ENCODE measurements at places on chromosomes 12 and 14.

- DNase-seq = no peak
Measured at GRCh38 chr12:121550974-121551634, 29.7 kb downstream of the KDM2B start.

- DNase-seq = no peak
Measured at GRCh38 chr12:64685050-64685449, 74.2 kb downstream of the GNS start.

GRCh38 chr14:68230950-68231717, 411.6 kb downstream of the RAD51B start:
- peak; percentile 64 for DNase-seq

DNA sequence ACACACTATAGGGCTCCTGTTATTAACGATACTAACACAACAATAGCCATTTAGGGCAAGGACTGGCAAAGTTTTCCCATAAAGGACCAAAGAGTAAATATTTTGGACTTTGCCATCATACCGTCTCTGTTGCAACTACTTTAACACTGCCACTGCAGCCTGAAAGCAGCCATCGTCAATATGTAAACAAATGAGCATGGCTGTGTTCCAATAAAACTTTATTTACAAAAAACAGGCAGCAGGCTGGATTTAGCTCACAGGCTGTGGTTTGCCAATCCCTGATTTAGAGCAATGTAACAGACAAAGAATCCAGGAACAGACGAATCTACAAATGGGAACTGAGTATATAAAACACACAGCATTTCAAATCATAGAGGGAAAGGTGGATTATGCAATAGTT, 84.1 kb downstream of the FRMD6 start:
- DNase-seq = peak; percentile 29

- peak; percentile 42 for DNase-seq
Measured at GRCh38 chr12:72276181-72276805, 4.1 kb downstream of the TRHDE start.

DNA sequence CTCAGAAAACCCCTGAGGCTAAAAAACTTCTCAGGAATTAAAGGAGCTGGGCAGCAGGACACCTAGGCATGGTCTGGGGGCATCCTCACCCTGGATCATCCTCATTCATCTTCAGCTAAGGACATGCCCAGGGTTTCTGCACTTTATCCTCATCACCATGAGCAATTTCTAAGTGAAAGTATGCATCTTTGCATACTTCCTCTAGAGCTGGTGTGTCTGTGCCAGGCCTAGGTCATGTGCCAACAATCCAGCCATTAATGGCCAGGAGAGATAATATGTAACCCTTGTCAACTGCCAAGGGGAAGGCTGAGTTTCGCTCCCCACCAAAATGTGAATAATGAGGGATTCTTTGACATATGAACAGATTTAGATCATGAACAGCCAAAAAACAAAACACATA, 160.5 kb downstream of the KITLG start:
- no peak for DNase-seq

DNA sequence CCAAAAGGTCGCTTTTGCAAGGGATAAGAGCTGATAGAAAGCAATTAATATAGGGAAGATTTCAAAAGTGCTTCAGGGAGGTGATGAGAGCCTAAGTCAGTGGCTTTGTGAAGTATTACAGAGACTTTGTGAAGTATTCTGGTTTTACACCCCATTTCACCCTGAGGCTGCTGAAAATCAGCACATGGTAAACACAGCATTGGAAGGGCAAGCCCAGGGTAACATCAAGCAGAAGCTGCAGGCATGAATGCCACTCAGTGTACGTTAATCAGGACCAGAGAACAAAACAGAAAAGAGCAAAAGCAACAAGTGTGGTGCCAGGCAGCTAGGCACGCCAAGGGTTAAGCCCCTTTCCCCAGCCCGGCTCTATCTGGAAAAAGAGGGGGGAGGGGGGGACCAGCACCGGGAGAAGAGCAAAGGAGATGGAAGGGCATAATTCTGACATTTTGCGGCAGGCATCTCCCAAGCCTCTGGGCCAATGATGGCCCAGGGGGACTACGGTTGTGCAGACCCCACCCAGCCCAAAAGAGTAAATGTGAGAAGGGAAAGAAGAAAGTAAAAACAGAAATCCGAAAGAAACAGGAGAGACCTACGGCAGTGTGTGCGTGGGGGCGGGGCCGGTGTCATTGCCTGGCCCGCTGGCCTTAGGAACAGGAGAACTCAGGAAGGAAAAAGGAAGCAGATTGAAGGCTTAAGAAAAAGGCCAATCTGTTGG, 58.9 kb downstream of the DHRS2 start:
- no peak for DNase-seq

DNA sequence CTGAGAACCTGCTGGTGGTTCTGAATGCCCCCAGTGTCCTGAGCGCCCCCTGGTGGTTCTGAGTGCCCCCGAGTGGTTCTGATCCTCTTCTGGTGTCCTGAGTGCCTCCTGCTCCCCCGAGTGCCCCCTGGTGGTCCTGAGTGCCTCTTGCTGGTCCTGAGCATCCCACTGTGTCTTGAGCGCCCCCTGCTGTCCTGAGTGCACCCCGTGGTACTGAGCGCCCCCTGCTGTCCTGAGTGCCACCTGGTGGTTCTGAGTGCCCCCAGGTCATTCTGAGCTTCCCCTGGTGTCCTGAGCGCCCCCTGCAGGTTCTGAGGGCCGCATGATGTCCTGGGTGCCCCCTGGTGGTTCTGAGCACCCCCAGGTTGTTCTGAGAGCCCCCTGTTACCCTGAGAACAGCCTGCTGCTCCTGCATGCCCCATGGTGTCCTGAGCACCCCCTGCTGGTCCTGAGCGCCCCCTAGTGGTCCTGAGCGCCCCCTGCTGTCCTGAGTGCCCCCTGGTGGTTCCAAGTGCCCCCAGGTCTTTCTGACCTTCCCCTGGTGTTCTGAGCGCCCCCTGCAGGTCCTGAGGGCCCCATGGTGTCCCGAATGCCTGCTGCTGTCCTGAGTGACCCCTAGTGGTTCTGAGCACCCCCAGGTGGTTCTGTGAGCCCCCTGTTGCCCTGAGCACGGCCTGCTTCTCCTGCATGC, 1165.4 kb downstream of the TMEM121 start:
- DNase-seq = no peak

- no peak for DNase-seq
Measured at GRCh38 chr12:32322354-32322753, 77.0 kb upstream of the FGD4 start.

DNA sequence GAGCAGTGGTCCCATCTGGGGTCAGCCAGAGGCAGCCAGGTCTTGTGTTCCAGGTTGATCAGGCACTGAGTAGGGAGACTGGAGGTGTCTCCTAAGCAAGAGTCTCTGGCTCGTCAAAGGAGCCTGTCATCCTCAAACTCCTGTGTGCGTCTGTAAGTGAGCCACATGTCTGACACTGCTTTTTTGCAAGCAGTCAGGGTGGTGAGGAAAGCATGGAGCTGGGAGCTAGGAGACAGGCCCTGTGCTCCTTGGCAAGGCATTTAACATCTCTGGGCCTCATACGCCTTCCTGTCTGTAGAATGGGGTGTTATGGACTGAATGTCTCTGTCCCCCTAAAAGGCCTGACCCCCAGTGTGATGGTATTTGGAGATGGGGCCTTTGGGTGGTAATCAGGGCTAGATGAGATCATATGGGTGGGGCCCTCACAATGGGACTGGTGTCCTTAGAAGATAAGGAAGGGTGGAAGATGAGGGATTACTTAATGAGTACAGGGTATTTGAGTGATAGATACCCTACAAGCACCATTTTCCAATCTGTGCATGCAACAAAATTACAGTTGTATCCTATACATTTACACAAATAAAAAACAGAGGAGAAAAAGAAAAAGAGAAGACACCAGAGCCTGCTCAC, 53.0 kb downstream of the ARL6IP4 start:
- DNase-seq = no peak

DNA sequence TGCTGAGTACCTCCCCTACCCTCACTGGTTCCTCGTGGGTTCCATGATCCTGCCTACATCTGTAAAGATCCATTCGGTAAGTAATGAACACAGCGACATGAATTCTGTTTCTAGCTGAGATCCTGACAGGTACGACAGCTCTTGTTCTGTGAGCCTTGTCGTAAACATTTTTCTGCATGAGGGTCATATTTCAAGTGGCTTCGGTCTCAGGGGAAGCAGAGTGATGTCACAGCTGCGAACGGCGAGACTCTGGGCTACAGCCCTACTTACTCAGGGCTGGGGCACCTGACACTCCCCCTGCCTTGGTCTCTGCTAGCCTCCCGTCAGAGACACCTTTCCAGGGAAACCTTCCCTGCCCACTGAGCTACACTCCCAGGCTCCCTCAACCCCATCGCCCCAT, 85.8 kb downstream of the RBM19 start:
- no peak for DNase-seq

DNA sequence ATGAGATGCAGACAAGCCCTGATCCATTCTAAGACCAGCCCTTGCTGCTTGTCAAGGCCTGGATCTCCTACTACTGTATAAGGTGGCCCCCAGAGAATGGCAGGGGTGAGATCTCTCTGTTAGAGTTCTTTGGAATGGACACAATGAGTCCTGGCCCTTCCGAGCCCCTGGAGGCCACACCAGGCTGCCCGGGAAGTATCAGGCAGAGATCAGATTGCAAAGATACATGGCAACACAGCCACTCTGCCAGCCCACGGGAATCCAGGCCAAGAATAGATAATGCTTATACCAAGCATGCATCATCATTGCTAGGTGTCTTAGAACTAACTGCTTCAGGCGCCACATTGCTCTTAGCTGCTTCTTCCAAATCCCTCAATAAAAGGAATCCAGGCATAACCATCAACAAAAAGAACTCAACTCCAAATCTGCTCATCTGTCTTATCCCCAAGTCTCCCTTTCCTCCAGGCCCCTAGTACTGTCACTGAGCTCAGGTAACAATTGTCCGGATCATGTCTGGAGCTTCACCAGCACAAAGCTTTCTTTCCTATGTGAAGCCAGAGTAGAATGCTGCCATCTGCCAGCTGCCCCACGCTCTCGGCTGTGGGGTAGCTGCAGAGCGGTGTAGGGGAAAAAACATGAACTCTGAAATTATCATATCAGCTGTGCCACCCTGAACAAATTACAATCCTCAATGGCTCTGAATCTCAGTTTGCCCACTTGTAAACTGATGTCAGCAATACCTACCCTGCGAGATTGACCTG, 5.5 kb upstream of the VASH1 start:
- DNase-seq = no peak

DNA sequence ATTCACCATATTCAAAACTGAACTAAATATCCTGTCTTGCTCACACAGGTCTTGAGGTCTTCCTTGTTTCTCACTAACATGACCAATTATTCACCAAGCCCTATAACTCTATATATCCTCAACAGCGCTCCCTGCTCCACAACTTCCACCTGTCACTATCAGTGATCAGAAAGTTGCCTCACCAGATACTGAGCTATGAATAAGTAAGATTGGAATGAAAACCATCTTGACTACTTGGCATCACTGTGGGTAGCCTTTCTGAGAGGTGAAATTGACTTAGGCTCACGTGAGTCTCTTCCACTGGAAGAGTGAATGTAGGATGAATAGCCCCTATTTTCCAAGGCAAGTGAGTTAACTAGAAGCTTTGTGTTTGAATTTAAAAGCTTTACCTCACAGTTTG, 167.1 kb downstream of the PIK3C2G start:
- DNase-seq = no peak

DNA sequence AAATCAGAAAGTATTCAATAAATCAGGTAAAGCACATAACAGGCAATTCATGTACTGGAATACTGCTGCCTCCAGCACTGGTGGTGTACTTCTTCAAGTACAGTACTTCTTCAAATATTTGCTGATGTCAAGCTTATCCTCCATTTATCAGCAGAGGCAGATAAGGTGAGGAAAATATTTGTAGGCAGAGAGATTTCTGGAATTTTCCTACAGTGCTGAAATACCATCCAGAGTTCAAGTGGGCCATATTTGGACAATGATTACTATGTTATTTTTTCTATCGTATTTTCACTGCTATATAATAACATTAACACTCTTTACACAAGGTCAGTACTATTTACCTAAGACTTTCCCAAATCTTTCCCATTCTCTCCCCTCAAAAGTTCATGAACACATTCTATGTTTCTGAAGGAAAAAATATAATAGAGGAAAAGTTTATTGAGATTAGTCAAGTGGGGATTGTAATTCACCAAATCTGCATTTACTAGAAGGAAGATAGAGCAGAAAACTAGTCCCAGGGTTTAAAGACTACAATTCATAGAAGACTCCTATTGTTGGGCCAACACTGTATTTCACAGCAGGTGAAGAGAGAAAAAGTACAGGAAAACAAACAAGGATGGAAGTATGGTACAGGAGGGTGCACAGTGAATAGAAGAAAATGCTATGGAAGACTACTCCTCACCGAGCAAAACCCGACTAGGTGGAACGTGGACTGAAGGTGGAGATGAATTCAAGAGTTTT, 141.1 kb downstream of the PAWR start:
- DNase-seq = no peak

- DNase-seq = no peak
Measured at GRCh38 chr14:97854918-97855317, 1057.7 kb downstream of the VRK1 start.

- DNase-seq = peak; percentile 44
Measured at GRCh38 chr12:19316425-19316824, 122.9 kb upstream of the AEBP2 start.

DNA sequence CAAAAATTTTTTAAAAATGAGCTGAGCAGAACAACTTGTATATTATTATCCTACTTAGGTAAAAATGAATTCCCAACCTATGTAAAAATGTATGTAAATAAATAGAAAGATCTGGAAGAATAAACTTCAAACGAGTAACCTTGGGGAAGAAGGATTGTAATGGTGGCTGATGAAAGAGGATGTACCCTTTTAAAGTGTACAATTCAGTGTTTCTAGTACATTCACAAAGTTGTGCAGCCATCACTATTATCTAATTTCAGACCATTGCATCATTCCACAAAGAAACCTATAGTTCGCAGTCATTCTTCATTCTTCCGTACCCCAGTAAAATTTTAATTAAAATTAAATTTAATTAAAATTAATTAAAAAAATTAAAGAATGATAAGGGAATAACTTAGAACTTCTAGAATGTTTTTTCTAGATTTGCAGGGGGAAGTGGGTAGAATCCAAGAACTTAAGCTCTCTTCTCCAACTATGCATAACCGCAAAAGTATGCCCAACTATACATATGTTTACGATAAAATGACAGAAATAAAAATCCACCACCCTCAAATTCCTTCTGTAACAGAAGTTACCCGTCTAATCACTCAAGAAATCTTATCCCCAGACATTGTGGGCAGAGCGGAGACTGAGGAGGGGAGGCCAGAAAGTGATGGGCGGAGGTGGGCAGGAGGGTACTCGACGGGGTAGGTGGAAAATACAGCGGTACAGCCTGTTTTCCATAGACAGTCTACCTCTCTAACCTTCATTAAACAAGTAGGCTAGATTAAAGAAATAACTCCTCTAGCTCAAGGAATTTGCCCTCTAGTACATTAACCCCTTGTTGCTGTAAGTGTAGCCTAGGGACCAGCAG, 921 bp downstream of the DEPDC4 start:
- DNase-seq = no peak

GRCh38 chr14:100524933-100525243, 62.3 kb downstream of the BEGAIN start:
- DNase-seq = peak; percentile 9

DNA sequence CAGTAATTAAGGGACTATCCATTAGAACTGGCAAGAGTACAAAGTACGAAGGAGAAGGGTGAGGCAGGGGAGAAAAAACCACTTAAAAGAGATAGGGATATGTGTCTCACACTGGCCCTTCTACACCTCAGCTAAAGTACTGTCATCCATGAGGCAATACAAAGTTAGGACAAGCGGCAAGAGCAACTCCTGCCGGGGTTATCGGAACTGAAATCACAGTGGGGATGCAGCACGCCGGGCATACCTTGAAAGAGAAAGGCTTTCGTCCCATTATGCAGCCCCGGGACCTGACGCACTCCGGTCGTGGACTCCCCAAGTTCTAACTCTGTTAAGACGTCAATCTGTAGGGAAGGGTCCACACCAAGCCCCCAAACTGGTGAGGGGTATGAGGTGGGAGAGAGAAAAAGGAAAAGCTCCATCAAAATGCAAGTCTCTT, 1.1 kb downstream of the NELL2 start:
- DNase-seq = no peak
